ENCODE measurements at places on chromosomes 3 and 15.

DNA sequence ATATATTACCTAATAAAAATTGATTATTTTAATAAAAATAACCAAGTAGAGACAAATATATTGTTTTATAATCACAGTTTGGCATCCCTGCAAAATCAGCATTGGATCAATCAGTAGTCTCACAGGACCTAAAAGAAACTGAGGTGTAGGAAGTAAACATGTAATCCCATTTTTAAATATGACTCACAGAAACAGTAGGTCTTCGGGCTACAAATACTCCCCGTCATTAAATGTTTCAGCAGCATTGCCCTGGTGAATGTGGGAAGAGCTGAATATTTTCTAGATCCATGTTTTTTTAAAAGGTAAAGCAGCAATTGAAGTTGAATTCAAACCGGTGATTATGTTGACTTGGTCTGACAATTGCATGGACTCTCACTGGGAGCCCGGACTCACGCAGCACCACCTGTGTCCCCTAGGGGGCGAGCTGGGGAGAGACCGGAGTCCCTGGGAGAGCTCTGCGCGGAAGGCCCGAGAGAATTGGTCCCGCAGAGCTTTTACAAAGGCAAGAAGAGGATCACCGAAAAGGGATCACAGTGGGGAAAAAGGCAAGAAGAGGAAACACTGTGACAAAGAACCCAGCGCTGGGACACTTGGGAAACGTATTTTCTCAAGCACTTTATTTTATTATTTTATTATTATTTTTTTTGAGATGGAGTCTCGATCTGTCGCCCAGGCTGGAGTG, 17.2 kb upstream of the USP3 start:
- peak; percentile 81 for DNase-seq

DNA sequence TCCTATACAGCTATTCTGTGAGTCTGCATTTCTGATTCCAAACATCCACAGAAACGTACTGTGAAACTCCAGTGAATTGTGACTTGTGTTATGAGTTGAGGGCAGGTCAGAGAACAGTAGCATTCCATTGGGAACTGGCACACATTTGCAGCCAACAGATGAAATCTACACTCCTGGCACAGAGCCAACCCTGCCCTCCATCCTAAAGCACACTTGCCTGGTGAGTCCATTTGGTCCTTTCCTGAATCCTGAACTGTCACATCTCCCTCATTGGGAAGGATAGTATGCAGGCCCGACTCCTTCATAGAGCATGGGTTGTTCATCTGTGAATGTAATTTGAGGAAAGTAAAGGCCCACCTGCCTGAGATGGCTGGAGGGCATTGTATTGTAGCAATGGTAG, 314.3 kb upstream of the RASGRP1 start:
- no peak for DNase-seq

GRCh38 chr3:12286927-12287726, 1.7 kb upstream of the PPARG start:
- DNase-seq, result no peak

GRCh38 chr15:69237718-69238117, 61.0 kb upstream of the PAQR5 start:
- no peak for DNase-seq

DNA sequence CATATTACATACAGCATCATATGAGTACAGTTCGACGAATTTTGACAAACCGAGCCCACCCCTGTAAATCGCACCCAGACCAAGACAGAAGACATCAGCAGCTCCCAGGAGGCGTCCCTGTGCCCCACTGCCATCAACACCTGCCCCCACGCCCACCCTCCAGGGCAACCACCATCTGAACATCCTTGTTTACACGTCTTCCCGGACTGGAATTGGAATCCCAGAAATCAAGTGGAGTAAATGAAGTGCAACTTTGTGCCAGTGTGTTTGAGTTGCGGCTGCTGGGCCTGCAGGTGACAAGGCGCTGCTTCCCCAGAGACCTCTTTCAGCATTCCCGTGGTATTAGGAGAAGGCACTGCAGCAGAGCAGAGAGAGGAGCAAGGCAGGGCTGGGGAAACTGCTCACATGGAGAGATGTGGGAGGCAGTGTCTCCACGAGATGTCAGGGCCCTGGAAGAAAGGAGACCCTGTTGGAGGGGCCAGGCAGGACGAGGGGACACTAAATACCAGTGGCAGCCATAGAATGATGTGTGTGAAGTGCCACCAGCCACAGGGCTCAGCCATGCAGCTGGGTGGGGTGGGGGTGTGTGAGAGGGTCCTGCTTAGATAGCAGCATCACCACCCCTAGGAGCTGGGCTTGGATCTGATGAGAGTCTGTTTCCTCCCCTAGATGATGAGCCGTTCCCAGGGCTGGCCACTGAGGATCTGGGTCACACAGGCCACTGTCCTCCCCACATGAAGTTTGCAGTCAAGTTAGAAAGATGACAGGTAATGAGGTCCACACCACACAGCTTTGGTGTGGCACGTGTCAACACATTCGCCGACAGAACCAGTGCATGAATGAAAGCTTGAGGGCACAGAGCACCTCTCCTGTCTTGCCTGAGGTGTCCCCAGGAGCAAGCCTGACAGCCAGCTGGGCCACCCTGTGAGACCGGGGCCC, 33.4 kb upstream of the PCSK6 start:
- DNase-seq, result no peak

Measured in effector CD4-positive, alpha-beta T cell (primary cell).